ENCODE measurements at places on chromosomes 12 and 14.
A peak's percentile ranks its signal among the peaks of the same experiment; 100 is the strongest.

GRCh38 chr14:91163316-91163715 lies 49.4 kb downstream of the DGLUCY start:
- no peak for DNase-seq

DNA sequence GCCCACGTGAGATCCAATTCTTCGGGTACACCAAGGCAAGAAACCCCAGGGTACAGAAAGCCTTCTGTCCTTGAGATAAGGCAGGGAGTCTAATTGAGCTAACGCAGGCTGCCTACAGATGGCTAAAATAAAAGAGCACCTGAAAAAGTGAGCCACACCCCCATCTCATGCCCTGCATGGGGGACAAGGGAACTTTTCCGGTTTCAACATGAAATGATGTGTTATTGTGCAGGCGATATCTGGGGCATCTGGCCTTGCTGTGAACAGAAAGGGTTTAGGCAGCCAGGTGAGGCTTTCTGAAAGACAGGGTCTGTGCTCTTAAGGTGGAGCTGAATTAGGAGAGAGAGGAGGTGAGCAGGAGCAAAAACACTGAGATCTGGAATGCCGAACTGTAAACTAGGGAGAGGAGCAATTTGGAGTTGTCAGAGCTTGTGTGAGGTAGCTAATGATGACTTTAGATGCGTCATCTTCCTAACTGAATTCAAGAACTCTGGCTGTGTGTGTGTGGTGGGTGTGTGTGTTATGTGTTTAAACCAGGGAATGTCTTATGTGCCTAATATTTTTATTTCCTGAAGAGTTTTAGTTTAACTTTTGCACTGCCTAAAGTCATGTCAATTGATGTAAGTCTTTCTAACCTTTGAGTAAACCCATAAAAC lies 20.1 kb upstream of the LDHB start:
- DNase-seq, result no peak

DNA sequence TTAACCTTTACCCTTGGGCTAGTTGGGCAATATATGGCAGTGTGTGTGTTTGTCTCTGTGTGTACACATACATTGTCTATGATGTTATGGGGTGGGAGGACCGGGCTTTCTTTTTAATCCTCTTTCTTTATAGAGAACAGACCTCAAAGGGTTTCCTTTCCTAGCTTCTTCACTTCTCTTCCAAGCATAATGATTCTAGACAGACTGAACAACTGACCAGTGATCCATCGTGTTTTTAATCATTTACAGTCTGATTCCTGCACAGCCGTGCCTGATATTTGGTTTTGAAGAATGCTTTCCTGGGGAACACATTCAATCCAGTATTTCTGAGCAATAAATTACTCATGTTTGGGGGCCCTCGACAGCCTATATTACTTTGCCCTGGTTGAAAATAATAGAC lies 481.1 kb upstream of the DCN start:
- DNase-seq, result no peak

- DNase-seq, result no peak
Observed at GRCh38 chr12:125888921-125889320, 823.7 kb downstream of the AACS start.

- DNase-seq, result no peak
Observed at GRCh38 chr14:53265025-53265424, 111.9 kb upstream of the DDHD1 start.

DNA sequence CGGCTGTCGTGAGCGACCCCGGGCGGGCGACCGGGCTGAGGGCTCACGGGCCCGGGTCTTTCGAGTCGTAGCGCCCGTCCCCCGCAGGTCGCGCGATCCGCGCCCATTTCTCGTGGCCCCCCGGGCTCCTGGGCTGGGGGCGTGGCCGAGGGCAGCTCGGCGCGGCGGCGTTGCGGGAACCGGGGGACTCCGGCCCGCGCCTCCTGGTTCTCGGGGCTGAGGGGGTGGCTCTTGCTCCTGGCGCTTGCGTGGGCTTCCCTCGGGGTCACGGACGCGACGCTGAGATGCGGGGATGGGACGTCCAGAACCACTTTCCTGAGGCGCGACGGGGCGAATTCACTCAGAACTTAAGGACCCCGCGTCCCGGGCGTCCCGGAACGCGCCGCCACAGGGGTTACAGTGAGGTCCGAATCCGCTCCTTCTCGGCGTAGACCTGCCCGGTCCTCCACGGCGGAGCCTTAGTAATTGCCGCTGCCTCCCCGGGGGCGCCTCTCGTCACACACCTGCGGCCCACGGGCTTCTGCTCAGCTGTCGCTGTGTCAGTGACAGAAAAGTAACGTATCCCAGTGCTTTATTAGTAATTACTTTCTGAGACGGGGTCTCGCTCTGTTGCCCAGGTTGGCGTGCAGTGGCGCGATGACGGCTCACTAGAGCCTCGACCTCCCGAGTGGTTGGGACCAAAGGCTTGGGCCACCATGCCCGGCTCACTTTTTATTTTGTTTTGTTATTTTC lies 606 bp downstream of the EP400 start:
- DNase-seq, result peak; percentile 26

GRCh38 chr12:94458877-94459727 lies 565 bp downstream of the CEP83 start:
- DNase-seq, result peak; percentile 18

- no peak for DNase-seq
Observed at GRCh38 chr14:63288853-63289252, 29.9 kb downstream of the GPHB5 start.

DNA sequence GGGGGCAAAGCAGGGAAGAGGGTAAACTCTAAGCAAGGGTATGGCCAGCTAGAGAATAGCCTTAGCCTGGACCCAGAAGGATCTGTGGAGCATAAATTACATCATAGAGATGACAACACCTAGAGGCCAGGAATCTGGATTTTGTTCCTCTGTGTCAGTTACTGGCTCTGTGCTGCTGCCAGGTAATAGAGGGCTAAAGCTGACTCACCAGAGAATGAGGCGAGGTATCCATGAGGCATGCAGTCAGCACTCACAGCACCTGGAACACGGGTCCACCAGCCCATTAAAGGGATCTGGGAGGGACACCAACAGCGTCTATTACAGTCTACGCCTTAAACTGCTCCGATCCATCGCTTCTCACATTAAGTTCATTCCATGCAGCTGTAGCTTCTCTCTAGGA lies 74.9 kb upstream of the CMKLR1 start:
- no peak for DNase-seq

- DNase-seq, result no peak
Observed at GRCh38 chr14:104297721-104298401, 159.5 kb downstream of the KIF26A start.

- DNase-seq, result no peak
Observed at GRCh38 chr14:34128665-34129064, 177.8 kb upstream of the EGLN3 start.

DNA sequence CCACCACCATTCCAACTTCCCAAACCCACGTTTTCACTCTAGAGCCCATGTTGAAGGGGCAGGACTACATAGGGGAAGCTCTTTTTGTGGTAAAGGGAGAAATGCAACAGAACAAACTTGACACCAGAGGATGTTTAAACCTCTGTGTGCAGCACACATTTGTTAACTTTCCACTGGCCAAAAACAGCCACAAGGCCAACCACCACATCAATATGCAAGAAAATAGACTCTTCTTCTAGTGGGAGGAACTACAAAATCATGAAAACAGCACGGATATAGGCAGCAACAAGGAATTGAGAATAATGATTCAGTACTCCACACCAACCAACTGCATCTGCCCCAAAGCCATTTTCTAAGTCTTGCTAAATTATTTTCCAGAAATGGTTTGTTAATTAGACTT lies 66.3 kb upstream of the CEP83 start:
- no peak for DNase-seq

DNA sequence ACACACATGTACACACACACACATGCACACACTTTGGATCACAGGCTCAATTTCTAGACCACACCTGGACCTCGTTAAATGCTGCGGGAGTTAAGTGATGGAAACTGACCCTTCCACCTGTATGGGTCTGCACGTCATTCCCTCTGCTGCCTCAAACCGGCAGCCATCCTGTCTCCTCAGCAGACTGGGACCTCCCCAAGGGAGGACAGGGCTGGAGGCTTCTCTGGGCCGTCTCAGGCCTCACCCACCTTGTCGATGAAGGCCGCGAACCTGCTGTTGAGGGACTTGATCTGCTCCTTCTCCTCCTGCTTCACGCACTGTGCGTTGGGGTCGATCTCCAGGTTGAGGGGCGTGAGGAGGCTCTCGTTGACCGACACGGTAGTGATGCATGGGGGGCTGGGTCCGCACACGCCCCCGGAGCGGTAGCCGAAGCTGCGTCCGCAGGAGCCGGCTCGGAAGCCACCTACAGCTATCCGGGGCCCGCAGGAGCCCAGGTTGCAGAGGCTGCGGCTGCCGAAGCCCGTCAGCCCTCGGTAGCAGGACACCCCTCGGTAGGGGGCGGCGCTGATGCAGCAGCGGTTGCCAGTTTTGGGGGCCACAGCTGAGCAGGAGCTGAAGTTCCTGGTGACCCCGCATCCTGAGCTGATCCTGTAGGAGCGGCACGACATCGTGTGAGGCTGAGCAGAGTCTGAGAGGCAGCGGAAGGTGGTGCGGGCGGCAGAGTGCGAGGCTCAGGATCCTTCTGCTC lies at the start of gene KRT85:
TSS of gene KRT85 (minus strand) at position 744 of the 748 bp plus-strand sequence. CDS start at position 668, 76 bp downstream.
- DNase-seq, result no peak
